Activated CD8-positive, alpha-beta memory T cell treated with anti-CD3 and anti-CD28 coated beads for 48 hours (primary cell): ENCODE measurements at places on chromosomes 3 and 15.

GRCh38 chr3:142987707-142988106 lies 13.7 kb upstream of the U2SURP start:
- no peak for DNase-seq

GRCh38 chr3:111769992-111770352 lies 89.1 kb upstream of the PHLDB2 start:
- DNase-seq = no peak

- no peak for DNase-seq
These were observed 120.4 kb upstream of the IQSEC1 start for GRCh38 chr3:13193320-13194284.

DNA sequence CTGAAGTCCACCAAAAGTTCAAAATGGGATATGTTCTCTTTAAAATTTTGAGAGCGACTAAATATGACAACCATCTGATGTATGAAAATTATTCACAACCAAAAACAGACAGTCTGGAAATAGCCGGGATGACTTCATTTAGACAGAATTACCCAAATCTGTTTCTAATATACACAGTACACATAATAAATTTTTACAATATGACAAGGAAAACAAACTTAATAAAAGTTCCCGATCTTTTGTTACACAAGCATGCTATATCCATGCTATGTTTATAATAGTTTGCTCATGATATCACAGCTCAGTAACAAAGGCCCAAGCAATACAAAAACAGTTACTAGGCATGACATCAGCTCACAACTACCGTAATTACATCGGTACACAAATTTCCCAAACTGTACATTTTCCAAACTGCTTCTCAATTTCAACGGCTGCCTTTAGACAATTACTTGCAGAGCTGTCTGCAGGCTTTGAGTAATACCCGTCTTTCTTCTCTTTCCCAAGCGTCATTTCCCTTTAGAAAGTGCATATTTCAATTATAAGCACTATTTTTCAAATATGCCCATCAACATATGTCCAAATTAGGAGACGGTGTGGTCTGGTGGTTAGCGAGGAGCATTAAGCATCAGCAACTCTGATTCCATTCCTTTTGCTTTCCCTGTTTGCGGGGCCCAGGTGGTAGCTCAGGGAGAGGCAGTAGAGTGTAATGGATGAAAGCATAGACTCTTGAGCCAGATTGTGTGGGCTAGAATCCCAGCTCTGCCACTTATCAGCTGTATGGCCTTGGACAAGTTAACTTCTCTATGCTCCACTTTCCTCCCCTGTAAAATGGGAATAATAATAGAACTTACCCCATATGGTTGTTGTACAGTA lies 481.2 kb downstream of the FOXP1 start:
- DNase-seq = no peak

GRCh38 chr3:178685591-178685906 lies 149.3 kb downstream of the KCNMB2 start:
- no peak for DNase-seq

- no peak for DNase-seq
These were observed 32.4 kb downstream of the SCN11A start for GRCh38 chr3:39019299-39019698.

DNA sequence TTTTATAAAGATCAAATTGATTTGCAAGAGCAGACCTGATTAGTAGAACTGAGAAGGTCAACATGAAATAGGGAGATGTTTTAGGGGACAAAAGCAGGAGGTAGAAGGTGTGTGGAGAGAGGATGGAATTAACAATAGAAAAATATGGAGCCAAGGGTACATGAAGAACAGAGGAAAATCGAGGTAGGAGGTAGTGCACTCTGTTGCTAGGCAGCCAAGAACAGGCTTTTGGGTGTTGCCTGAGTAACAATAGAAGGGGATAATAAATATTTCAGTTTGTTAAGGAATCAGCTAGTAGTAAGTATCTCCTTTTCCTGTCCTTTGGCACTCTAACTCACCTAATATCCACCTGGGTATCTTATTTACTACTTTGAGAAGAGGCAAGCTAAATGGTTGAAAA lies 9.2 kb downstream of the SPESP1 start:
- no peak for DNase-seq

- DNase-seq = no peak
These were observed 219.7 kb upstream of the SETMAR start for GRCh38 chr3:4083225-4084015.

DNA sequence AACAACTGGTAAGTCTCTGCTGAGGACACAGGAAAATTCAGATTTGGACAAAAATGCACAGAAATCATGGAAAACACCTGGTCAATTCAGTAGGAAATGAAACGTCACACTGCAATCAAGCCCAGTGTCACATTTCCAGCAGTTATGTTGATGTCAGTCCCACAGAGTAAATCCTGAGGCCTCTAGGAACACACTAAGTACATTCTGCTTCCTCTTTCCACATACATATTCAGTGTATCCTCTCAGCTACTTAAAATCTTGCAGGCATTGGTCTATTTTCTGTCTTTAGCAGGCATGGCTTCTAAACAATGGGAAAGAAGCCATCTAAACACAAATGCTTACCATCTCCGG lies 207.8 kb downstream of the PLCL2 start:
- DNase-seq = no peak

DNA sequence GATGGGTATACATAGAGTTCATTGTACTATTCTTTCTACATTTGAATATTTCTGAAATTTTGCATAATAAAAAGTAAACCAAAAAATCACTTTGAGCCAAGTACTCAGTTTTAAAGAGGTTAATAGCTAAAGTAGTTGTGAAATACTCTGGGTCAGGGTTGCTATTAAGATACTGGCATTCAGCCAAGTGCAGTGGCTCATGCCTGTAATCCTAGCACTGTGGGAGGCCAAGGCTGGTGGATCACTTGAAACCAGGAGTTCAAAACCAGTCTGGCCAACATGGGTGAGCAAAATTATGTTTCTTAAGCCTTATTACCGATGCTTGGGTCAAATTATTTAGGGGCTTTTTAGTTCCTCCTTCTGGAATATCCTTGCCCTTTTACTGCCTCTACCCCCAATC lies 122.0 kb upstream of the MELTF start:
- no peak for DNase-seq
